ENCODE measurements at places on chromosomes 11 and 22.

GRCh38 chr22:46004105-46004866 lies 27.3 kb upstream of the WNT7B start:
- no peak for DNase-seq

GRCh38 chr11:88523386-88524071 lies 186.0 kb upstream of the CTSC start:
- DNase-seq, result no peak

DNA sequence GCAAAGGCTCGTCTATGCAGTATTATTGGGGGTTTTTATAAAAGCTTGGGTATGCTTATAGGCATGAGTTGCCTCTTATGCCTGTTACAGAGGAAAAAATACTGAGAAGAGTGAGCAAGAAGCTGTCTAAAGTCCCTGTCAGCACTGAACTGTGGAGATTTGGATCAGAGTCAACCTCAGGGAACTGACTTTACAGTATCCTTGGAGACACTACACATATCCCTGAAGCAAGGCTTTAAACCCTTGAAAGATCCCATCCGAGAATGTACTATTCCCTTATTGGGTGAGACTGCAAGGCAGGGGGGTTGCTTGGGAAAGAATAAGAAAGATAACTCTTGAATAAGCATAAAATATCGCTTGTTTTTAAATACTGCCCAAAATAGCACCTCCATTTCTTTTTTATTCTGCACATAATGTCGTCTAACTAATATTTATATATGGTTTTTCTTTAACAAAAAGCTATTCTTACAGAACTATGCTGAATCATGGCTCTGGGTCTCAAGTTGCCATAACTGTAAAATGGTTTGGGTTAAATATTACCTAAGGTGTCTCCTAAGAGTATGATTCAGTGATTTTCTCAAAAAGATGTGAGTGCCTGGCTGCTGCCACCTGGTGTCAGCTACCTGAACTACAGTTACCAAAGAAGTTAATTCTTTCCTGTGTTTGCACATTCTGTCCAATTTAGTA lies 1062.8 kb downstream of the DLG2 start:
- DNase-seq, result peak; percentile 6

- DNase-seq, result no peak
Observed at GRCh38 chr11:110874437-110875030, 162.3 kb upstream of the ARHGAP20 start.

- no peak for DNase-seq
Observed at GRCh38 chr11:79179087-79179486, 261.7 kb downstream of the TENM4 start.

- no peak for DNase-seq
Observed at GRCh38 chr11:104588446-104588845, 309.8 kb downstream of the CASP12 start.

GRCh38 chr11:41897991-41898390 lies 438.5 kb upstream of the LRRC4C start:
- DNase-seq, result no peak

GRCh38 chr11:86575208-86575855 lies 97.1 kb downstream of the ME3 start:
- no peak for DNase-seq

DNA sequence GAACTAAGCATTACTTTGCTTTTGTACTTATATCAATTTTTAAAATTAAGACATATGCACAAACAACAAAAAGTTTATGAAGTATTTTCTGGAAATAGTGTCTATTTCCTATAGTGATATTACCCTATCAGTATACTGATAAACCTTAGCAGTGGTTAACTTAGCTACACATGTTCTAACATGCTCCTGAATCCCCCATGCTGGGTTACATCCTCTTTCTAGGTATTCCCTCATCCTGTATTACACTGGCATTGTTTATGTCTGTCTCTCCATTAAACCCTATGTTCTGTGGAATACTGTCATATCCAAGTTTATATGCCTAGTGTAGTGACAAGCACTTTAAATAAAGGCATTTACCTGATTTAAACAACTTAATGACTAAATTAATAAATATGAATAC lies 1.8 kb upstream of the FAR1 start:
- DNase-seq, result no peak

GRCh38 chr11:69304686-69305085 lies 10.7 kb downstream of the MYEOV start:
- DNase-seq, result no peak

GRCh38 chr22:31098632-31099110 lies 8.7 kb downstream of the SELENOM start:
- DNase-seq, result no peak

DNA sequence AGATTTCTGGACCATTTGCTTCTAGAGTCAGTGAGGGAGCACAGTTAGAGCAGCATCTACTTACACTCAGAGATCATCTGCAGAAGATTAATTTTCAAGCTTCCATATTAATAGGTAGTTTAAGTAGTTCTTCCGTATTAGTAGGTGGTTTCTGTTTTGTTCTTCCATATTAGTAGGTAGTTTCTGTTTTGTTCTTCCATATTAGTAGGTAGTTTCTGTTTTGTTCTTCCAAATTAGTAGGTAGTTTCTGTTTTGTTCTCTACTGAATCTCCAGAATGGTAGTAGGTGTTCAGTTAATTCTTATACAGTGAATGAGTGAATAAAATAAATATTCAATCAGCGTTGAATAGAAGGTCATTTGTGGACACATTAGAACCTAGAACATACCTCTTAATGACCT lies 175.7 kb downstream of the TMEM135 start:
- no peak for DNase-seq

GRCh38 chr11:26572770-26573402 lies 823 bp upstream of the MUC15 start:
- DNase-seq, result no peak

- no peak for DNase-seq
Observed at GRCh38 chr22:48263791-48264351, 1501.4 kb downstream of the TBC1D22A start.

GRCh38 chr11:44596525-44597276 lies 31.2 kb downstream of the CD82 start:
- peak; percentile 73 for DNase-seq

DNA sequence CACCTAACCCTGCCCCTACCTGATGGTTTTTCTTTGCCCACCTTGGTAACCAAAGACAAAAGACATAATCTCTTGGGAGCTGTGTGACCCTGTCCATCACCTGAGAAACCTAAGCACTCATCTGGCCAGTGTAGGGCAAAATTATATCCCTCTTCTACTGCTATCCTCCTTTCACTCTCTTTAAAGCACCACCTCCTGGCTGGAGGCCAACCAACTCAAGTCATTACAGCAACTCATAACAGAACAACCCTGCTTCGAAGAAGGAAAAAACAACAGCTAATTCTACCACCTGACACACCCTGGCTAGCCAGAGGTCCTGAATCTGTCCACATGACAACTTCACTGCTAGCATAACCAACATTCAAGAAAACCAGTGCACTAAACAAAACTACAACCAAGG lies 45.5 kb downstream of the GAS2 start:
- no peak for DNase-seq

Measured in stimulated activated CD4-positive, alpha-beta T cell treated with anti-CD3 and anti-CD28 coated beads, Interleukin-4, amount 100 ng/mL, for 24 hours (primary cell).